ENCODE measurements at places on chromosomes 3 and 15.

- DNase-seq = no peak
Measured at GRCh38 chr3:174242311-174243041, 616.7 kb upstream of the NAALADL2 start.

- DNase-seq = no peak
Measured at GRCh38 chr3:111351334-111351733, 190.7 kb upstream of the CD96 start.

DNA sequence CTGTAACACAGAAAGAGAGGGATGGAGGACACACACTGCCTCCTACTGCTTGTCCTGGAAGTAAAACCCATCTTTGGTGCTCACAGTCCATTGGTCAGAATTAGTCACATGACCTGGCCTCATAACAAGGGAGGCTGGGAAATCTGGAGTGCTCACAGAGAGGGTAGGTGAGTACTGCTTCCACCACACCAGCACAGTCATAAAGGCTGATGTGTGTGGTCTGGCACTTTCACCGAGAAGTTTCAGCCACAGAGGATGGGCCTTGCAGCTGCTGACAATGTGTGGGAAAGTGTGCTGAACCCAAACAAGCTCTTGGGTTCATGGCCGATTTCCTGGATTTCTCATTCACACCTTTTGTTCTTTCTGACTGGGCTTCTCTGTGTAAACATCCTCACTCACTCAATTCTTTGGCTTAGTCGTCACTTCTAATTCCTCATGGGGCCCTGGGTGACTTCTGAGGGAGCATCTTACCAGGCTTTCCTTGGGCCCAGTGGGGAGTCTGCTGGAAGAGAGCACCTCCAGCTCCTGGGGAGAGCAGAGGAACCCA, 100.7 kb downstream of the ASB7 start:
- DNase-seq = peak; percentile 77

DNA sequence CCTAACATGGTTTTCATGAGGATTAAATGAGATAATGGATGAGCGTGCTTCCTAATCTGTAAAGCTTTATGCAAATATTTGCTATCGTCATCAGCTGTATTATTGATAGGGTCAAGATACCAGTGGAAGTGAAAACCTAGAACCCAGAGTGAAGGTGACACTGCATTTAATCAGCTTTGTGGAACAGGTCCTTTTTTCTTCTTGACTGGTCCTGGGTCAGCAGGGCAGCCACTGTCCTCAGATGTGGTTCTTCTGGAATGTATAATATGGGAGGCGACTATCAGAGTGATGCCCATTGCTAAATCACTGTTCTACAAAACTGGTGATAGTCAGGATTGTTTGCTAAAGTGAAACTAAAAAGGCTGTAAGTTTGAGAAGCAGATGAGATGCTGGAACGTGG, 41.4 kb downstream of the SORD start:
- no peak for DNase-seq

- no peak for DNase-seq
Measured at GRCh38 chr3:49707113-49707480, 12.4 kb downstream of the AMIGO3 start.

- DNase-seq = no peak
Measured at GRCh38 chr3:66075281-66075680, 36.6 kb upstream of the MAGI1 start.

- DNase-seq = no peak
Measured at GRCh38 chr15:29377161-29377560, 107.5 kb upstream of the NSMCE3 start.

DNA sequence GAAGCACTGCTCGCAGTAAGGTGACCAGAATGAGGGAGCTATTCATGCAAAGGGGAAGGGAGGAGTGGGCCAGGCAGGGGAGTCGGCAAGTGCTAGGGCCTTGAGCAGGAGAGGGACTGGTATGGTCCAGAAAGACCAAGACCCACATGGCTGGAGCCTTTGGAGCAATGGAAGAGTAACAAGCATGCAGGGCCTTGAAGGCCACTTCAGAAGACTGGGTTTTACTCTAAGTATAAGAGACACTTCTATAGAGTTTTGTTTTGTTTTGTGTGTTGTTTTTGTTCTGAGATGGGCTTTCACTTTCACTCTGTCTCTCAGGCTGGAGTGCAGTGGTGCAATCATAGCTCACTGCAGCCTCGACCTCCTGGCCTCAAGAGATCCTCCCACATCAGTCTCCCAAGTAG, 42.0 kb downstream of the BFSP2 start:
- peak; percentile 56 for DNase-seq

GRCh38 chr3:59425942-59426341, 376.1 kb upstream of the CFAP20DC start:
- peak; percentile 70 for DNase-seq

DNA sequence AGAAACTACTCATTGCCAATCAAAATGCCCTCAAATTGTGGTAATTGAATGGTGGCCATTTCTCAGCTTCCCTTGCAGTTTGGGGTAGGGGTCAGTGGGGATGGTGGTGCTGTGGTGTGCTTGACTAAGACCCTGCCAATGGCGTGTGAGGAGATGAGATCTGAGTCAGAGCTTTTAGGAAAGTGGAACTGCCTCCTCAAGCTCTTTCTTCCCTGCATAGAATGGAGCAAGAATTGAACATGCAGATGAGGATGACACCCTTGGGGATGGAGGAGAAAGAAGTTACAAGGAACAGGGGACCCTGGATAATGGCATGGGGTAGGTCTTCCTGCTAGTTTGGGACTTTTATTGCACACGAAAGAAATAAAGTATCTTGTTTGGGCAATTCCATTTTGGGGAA, 188.0 kb downstream of the PEX5L start:
- no peak for DNase-seq

DNA sequence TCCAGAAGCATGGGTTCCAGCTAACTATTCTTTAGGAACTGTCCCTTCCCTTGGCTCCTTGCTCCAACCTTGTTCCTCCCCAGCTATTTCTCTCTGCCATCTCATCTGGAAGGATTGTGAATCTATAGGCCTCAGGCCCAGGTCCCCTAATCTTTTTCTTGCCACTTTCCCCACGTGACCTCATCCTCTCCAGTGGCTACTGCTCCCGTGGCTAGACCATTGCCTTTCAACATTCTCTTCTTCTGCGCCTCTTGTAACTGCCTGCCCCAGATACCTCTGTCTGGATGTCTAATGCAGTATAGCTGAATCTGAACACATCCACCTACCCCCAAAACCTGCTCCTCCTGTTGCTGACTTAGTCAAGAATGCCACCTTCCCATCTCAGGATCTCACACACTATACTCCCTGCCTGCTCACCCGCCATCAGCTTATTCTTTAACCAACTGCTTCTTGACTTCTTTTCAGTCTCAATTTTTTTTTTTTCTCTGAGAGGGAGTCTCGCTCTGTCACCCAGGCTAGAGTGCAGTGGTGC, 5.2 kb downstream of the GPX1 start:
- no peak for DNase-seq

DNA sequence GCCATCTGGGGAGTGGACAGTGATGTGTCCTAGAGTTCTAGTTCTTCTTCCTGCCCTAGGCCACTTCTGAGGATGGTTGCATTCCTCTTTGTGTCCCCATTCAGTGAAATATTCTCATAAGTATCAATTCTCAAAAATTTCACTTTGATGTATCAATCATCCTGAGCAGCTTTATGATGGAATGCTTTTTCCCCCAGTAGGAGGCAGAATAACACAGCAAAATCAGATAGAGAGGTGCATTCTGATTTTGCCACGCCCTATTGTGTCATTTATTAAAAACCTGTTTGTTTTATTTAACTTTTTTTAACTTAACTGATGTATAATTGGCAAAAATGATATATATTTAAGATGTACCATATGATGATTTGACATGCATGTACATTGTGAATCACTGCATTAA, 656.0 kb upstream of the GRM7 start:
- no peak for DNase-seq
